ENCODE measurements at places on chromosomes 7 and 10.

DNA sequence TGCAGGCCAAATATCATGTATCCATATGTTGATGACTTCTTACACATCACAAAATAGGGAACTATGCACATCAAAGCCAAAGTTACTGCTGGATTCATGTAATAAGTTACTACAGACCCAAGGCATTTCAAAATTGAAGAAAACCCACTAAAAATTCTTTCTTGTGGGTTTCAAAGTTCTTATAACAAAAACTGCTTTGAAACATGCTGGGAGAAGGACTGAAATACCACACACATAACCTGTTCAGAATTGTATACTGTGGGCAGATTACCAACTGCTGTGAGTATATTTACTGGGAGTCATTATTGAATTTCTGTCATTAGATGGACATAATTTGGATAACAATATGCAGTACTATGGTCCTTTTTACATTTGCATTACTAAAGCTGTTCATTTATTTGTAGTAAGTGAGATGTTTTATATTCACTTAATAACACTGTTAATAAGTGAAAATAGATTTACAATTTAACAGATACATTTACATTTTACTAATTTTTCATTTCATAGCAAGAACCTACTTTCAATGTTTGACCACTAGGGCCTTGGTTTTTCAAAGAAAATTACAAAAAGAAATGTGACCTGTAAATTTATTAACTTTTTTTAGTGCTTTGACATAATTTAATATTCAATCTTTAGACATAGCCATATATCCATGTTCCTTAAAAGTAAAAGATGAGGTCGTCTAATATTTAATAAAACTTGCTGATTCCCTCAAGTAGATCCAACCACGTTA is 132.6 kb downstream of the MAGI2 start:
- DNase-seq, result no peak
- no peak overlapping the region for H3K4me3 ChIP-seq
- no peaks in the 10 kb centered on the region for H3K36me3 ChIP-seq
- no peak overlapping the region for H3K27ac ChIP-seq
- peaks cover 18% of the 10 kb centered on the region for H3K4me1 ChIP-seq

- H3K4me1 ChIP-seq, result no peaks in the 10 kb centered on the region
- DNase-seq, result no peak
- no peaks in the 10 kb centered on the region for H3K27me3 ChIP-seq
- no peaks in the 10 kb centered on the region for H3K36me3 ChIP-seq
- H3K4me3 ChIP-seq, result no peak overlapping the region
Observed at GRCh38 chr10:116044801-116045248, 228.2 kb downstream of the GFRA1 start.

GRCh38 chr10:114064151-114065048 is 20.7 kb downstream of the ADRB1 start:
- H3K27ac ChIP-seq, result no peak overlapping the region
- H3K4me3 ChIP-seq, result no peak overlapping the region
- no peak for DNase-seq
- peaks cover 22% of the 10 kb centered on the region for H3K27me3 ChIP-seq
- H3K4me1 ChIP-seq, result no peaks in the 10 kb centered on the region

DNA sequence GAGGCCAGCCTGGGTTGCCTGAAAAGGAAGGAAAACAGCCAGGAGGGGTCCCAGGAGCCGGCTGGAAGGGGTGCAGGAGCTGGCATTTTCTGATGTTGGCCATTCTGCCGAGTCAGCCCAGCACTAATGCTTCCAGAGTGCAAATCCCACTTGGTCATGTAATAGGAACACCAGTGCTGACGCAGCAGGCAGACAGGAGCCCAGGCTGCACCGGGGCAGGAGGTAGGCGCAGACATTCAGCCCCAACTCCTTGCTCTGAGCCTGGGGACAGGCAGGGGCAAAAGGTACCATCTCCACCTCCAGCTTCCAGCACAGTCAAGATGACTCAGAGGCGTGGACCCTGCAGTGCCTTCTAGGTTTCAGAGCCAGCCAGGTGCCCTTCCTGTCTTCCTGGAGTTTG is 10.2 kb upstream of the YWHAG start:
- H3K27ac ChIP-seq, result no peak overlapping the region
- H3K4me3 ChIP-seq, result no peak overlapping the region
- DNase-seq, result no peak
- H3K27me3 ChIP-seq, result no peaks in the 10 kb centered on the region

- H3K4me1 ChIP-seq, result no peaks in the 10 kb centered on the region
- H3K27ac ChIP-seq, result no peak overlapping the region
- H3K36me3 ChIP-seq, result no peaks in the 10 kb centered on the region
- no peak for DNase-seq
- peaks cover 43% of the 10 kb centered on the region for H3K27me3 ChIP-seq
- no peak overlapping the region for H3K4me3 ChIP-seq
Observed at GRCh38 chr7:155191137-155191536, 106.5 kb upstream of the INSIG1 start.

DNA sequence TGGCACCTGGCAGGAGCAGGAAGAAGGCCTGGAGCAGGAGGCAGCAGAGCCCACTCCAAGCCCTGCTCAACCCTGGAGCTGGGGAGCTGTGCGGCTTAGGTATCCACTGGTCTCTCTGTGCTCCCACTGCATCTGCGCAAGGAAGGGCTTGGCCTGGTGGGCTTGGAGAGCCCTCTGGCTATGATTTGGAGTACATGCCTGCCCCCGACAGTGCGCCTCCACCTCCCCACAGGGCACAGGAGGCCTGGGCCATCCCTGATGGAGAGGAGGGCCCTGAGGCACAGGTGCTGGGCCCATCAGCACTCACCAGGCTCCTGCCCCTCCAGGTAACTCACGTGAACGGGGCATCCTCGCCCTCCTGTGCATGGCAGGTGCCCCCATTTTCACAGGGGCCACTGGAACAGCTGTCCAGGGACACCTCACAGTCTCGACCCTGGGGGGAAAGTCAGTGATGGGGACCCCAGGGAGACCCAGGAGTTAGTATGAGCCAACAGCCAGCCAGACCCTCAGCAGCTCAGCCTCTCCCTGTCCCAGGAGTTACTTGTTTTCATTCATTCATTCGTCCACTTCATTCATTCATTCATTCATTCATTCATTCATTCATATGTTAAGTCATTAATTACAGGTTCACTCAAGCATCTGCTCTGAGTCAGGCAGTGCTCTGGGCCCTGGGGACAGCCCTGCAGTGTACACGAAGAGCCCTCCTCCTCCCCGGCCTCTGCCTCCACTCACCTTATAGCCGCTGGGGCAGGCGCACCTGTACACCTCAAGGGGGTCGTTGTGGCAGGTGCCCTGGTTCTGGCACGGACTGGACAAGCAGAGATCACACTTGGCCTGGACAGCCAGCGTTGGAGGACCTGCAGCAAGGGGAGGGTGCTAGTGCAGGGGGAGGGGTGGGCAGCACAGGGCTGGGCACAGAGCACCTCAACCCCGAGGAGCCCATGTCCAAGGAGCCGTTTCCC is 167.2 kb downstream of the SLIT1 start:
- peaks cover 4% of the 10 kb centered on the region for H3K27me3 ChIP-seq
- H3K27ac ChIP-seq, result no peak overlapping the region

DNA sequence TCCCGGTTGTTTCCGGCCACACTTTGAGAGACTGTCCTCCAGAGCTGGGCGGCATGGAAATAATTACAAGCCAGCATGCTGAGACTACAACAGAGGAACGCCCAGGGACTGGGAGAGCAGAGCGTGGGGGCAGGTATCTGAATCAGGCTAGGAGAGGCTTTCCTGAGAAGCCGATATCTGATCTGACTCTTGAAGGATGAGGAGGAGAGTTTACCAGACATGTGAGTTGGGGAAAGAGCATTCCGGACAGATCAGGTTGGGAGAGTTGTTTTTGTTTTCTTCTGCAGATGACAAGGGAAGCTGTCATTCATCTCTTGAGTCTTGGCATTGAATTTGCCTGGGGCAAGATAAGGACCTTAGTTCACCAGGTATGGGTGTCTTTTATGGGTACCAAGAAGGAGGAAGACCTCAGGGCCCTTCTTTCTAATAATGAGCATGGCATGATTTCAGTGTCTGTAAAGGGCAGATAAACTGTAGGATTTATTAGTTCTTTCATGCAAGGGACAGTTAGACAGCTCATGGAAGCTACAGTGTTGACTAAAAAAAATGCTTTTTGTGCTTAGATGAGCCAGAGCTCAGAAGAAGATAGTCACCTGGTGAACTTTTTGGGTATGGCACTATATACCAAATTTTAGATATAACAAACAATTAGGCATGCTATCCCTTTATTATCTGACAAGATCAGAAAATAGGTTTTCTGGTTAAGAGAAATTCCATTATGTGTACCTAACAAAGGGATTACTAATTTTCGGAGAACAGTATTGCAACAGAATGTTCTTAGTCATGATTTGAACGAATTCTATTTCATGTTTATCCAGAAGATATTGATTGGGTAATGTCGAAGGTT is 36.2 kb downstream of the WBP1L start:
- H3K4me3 ChIP-seq, result no peak overlapping the region
- H3K36me3 ChIP-seq, result 0 out of 2 replicates have a peak, but pooled peaks cover 1% of the 10 kb centered on the region
- H3K4me1 ChIP-seq, result peaks cover 55% of the 10 kb centered on the region
- no peak for DNase-seq

DNA sequence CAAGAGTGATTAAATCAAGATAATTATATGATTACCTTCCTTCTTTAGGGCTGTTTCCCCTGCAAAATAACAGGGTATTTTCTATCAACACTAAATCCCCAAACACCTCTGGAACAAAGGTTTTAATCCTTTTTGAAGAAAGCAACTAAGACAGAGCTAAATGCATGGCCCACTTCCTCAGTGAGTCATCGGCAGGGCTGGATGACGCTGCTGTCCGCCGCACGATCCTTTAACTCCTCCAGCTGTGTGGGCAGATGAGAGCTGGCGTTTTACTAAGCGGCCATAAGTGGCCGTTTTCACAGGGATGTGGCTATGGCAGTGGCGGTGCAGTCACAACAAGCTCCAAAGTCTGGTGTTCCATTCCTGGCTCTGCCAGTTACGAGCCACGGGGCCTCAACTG is 76.0 kb upstream of the C1QL3 start:
- H3K4me1 ChIP-seq, result no peaks in the 10 kb centered on the region
- no peak for DNase-seq
- H3K27ac ChIP-seq, result no peak overlapping the region
- no peaks in the 10 kb centered on the region for H3K27me3 ChIP-seq
- no peak overlapping the region for H3K4me3 ChIP-seq

DNA sequence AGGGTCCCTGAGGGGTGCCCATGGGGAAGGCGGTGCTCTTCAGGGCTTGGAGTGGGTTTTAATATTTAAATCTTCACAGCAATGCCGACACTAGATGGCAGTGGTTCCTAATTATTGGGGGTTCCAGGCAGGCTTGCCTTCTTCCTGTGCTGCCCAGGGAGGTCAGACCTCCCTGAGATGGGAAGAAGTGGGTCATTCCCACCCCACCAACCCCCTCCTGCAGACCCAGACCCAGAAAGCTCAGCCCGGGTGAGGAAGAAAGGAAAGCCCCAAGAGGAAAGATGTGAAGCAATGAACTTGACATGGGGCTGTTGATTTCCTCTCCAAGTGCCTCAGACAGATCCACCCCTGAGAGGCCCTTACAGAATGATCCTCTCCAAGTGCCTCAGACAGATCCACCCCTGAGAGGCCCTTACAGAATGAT is 85.1 kb upstream of the LANCL2 start:
- no peaks in the 10 kb centered on the region for H3K4me1 ChIP-seq
- H3K27me3 ChIP-seq, result no peaks in the 10 kb centered on the region
- H3K4me3 ChIP-seq, result no peak overlapping the region
- H3K27ac ChIP-seq, result no peak overlapping the region

DNA sequence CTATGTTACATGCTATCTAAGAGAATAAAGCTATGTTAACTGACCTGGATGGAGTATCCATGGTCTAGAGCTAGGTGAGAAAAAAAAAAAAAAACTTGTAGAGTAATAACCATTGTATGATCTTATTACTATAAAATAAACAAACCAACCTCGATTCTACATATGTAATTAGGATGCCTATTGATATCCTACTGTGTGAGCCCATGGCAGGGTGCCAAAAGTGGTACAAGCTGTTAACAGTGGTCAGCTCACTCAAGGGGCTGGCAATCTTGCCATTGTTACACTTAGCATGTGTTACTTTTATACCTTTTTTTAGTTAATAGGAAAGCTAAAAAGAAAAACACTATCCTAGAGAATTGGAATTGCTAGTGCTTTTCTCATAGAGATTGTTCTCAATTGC is 13.5 kb upstream of the IL6 start:
- no peak for DNase-seq
- H3K4me1 ChIP-seq, result no peaks in the 10 kb centered on the region
- H3K36me3 ChIP-seq, result no peaks in the 10 kb centered on the region
- no peak overlapping the region for H3K4me3 ChIP-seq

GRCh38 chr7:149496642-149497391 is 792 bp downstream of the ZNF746 start:
- DNase-seq, result no peak
- peaks cover 21% of the 10 kb centered on the region for H3K36me3 ChIP-seq
- H3K4me1 ChIP-seq, result peaks cover 18% of the 10 kb centered on the region
- peak overlapping the region; percentile 68 for H3K4me3 ChIP-seq
- no peaks in the 10 kb centered on the region for H3K27me3 ChIP-seq

DNA sequence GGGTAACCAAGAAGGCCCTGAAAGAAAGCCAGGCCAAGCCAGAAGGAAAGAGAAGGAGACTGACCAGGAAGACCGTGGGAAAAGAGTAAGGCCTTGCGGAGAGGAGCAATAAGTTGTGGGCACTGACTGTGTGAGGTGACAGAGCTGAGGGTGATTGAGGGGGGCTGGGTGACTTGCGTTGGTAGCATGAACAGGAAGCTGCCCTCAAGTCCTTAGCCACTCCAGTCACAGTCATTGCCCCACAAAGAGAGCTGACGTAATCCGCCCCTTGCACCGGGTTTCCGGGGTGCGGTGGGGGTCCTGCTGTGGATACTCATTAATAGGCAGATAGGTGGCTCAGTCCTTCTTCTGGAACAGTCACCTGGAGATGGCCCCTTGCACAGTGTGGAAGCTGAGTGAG is 16.1 kb upstream of the DMBT1 start:
- H3K27ac ChIP-seq, result no peak overlapping the region
- peaks cover 5% of the 10 kb centered on the region for H3K27me3 ChIP-seq
- no peaks in the 10 kb centered on the region for H3K36me3 ChIP-seq
- no peaks in the 10 kb centered on the region for H3K4me1 ChIP-seq

DNA sequence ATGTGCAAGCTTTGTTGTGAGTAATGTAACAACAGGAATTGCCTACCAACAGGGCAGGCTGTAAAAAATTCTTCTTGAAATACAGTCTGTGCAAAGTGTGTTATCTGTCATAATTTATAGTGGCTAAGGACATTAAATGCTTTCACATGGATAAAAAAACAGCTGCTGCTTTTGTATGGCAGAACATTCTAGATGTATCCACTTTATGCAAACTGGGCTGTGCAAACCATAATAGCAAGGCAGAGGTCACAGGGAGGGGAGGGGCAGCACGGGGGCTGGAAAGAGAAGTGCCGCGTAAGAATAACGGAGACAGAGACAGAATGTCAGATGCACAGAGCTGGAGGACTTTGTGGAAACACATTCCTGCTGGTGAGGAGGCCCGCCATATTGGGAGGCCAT is 86.1 kb downstream of the VOPP1 start:
- no peaks in the 10 kb centered on the region for H3K27me3 ChIP-seq
- H3K4me1 ChIP-seq, result no peaks in the 10 kb centered on the region
- no peak overlapping the region for H3K27ac ChIP-seq
- DNase-seq, result no peak

DNA sequence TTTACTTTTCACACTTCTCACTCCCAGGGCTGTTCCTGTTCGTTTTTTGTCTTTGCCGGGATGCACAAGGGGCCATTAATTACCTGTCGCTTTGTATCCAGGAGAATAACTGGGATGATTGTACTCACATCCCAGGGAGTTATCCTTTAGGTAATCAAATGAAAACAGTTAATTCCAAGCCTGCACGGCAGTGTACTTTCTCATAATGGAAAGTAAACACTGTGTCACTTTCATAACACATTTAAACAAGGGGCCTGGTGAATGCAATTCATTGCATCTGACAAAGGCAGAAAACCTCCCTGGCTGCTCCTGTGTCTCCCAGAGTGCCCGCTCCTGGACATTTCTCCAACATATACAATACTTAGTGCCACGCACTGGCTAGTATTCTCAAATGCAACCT is 138.7 kb upstream of the CELF2 start:
- no peaks in the 10 kb centered on the region for H3K27me3 ChIP-seq
- no peak overlapping the region for H3K4me3 ChIP-seq
- H3K4me1 ChIP-seq, result no peaks in the 10 kb centered on the region

Measured in HepG2 (cell line).